ENCODE measurements at places on chromosomes 5 and 9.

DNA sequence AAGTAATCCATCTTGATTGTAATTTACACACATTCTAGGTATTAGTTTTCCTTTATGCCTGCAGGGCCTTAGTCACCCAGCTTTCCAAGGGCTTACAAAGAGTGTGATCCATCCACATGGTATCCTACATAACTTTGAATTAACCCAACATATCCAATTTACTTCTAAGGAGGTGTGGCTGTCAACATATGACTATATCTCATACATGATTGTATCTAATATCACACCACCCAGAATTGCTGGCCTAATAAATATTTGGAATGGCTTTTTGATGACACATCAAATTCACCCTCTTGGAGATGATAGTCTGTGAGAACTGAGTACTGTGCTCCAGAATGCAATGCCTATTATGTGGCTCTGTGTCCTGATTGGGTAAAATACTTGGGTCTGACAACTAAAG lies 363.3 kb upstream of the GRIN3A start:
- DNase-seq: no peak

DNA sequence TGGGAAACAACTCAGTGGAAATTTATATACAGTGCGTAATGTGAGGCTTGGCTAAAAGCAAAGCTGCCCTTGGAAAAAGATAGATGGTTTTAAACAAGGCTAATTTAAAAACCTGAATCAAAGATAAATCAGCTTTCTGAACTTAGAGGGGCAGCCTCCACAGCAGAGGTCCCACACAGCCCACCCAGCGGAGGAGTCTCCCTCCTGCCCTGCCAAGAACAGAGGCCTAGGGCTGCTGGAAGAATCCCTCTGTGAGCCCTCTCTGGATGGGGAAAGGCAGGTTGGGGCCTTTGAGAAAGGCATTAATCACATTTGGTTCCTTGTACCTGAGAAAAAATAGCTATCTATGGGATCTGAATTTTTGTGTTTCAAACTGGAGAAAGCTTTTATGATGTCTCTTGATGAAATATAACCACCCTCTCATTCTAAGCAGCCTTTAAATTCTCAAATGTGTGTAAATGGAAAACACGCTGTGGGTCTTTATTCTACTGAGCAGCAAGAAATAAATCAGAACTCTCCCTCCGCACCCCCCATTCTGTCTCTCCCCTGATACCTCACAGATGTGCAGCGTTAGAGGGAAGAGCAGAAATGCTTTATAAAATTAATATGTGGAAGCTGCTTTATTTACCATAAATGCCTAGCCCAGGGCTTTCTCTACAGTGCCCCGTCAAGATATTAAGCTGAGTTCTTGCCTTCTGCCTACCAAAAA lies 329.2 kb downstream of the EFNA5 start:
- no peak for DNase-seq

GRCh38 chr5:122091936-122092600 lies 14.0 kb upstream of the LOX start:
- no peak for DNase-seq

GRCh38 chr5:119583684-119584083 lies 45.7 kb upstream of the FAM170A start:
- no peak for DNase-seq

DNA sequence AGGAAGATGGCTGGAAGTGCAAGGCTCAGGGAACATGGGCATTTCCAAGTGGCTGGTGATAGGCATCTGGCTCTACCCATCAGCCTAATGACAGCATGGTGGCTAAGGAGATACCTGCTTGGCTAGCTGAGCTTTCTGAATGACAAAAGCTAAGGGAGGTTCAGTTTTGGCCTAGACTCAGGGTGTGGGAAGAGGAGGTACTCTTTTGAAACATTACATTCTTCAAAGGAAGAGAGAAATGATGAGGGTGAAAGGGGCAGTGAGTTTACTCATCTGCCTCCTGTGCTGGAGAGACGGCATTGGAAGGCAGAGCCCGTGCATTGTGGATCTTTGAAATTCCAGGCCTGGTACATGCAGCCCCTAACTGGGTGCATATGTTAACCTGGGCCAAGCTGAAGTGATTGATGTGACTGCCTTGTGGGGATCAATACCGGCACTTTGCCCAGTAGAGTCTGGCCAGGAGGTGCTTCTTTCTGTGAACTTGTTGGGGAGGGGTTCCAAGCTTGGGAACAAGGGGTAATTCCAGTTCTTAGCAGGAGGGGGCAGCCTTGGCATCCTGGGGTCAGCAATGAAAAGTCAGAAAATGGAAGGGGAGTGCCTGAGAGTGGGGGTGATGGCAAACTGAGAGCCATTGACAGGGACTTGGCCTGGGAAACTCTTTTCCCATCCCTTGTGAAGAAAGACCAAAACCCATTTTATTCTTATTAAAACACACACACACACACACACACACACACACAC lies 108.6 kb downstream of the ACER2 start:
- DNase-seq: no peak

DNA sequence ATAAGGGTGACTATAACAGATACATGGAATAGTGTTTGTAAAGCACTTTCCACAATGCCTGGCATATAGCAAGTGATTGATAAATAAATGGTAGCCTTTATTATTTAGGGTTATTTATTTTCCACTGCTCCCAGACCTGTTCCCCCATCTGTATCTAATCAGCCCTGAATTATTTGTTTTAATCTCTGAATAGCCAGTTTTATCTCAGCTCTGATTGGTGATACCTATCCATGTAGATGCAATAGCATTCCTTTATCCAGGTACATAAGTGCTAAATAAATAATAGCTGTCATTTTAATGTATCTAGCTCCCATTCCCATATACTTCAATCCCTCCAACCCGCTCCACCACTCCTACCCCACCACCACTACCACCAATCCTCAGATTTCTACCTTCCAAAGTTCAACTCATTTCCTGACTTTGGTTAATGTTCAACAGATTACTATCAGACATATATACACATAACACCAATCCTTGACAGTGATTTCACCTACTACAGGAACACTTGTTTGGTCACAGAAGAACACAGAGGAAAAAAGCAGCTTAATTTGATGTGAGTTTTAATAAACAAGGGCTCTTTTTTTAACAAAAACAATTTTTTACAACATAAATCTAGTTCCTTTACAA lies 14.0 kb downstream of the PRKAA1 start:
- DNase-seq: no peak

DNA sequence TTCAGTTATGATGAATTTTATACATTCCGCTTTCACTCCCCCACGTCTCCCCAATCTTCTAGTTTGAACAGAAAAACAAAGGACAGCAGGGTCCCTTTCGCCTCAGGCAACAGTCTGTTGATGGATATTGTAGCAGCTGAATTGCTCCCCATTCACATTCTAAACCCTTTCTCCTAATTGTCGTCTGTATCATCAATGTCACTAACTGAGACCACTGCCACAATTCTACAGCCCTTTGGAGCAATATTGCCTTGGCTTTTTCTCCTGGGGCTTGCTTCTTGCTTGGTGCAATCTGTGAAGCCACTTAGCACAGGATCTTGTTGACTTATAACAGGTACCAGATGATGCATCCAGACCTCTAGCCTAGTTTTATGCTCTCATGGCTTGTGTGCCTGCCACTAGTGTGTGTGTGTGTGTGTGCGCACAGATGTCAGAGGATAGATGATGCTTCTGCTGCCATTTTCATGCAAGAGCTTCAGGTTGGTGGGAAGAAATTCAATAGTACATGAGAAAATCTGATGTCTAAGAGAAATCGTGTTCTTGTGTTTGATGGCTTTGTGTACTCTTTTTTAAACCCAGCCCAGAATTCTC lies 195.2 kb upstream of the ISL1 start:
- DNase-seq: no peak

DNA sequence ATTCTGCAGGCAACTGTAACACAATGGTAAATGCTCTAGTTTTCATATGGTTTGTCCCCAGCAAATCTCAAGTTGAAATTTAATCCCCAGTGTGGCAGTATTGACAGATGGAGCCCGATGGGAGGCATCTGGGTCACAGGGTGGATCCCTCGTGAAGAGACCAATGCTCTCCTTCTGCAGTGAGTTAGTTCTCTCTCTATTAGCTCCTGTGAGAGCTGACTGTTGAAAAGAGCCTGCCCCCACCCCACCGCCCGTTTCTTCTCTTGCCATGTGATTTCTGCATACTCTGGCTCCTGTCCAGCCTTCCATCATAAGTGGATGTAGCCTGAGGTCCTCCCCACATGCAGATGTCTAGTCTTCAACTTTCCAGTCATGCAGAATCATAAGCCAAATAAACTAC lies 27.0 kb downstream of the IARS1 start:
- DNase-seq: no peak

GRCh38 chr5:40841068-40841805 lies at the start of gene CARD6:
Gene CARD6 (plus strand): TSS chr5:40841367. CDS start chr5:40841383, 16 bp downstream.
- no peak for DNase-seq

DNA sequence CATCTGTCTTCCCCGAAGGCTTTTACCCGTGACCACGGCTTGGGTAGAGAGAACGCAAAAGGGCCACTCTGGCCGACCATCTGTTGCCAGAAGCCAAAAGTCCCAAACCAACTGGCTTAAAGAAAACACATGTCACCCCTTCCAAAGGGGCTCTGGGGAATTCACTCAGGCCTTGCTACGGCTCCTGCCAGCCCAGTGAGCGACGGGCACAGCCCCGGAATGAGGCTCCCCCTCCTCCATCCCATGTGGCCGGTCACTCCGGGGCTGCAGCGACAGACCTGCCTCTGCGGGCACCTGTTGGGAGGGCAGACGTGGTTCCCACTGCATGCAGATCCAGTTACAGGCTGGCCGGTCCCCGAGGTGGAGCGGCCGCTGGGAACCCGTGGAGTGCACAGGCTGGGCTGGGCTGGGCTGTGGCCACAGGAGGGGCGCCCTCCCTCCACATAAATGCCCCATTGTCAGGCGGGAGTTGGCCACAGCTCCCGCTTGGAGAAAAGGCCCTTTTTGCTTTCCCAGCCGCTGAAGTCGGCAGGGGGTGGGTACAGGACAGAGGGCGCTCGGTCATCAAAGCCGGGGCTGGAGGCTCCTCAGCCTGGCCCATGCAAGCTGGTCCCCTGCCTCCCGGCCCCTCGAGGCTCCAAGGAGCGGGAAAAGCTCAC lies 19.9 kb downstream of the NOTCH1 start:
- DNase-seq: no peak

DNA sequence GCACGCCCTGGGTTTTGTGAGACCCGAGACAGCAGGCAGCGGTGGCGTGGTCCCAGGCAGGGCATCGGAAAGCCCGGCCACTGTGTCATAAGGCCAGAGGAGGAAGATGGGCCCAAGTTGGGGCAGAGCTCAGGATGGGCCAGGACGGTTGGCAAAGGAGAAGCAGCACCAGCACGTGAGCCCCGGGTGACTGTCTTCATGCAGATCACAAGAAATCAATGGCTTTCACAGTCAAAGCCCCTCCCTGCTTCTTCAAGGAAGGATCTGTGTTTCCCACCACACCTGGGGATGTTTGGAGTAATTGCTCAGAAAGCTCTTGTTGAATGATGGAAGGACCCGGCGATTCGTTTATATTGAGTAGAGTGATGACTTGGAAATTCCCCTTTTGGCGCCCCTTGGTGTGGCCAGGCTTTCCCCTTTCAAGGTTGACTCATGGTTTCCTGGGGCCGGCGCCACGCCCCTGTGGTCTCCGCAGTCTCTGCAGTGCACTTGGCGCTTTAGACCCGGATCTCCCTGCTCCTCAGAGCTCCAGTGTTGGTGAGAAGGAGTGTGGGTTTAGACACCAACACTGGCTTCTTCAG lies 52.1 kb downstream of the IL31RA start:
- no peak for DNase-seq

- no peak for DNase-seq
These were observed 51.2 kb downstream of the ADAMTS19 start for GRCh38 chr5:129511291-129511690.

GRCh38 chr5:129978270-129978669 lies 74.0 kb downstream of the CHSY3 start:
- no peak for DNase-seq

DNA sequence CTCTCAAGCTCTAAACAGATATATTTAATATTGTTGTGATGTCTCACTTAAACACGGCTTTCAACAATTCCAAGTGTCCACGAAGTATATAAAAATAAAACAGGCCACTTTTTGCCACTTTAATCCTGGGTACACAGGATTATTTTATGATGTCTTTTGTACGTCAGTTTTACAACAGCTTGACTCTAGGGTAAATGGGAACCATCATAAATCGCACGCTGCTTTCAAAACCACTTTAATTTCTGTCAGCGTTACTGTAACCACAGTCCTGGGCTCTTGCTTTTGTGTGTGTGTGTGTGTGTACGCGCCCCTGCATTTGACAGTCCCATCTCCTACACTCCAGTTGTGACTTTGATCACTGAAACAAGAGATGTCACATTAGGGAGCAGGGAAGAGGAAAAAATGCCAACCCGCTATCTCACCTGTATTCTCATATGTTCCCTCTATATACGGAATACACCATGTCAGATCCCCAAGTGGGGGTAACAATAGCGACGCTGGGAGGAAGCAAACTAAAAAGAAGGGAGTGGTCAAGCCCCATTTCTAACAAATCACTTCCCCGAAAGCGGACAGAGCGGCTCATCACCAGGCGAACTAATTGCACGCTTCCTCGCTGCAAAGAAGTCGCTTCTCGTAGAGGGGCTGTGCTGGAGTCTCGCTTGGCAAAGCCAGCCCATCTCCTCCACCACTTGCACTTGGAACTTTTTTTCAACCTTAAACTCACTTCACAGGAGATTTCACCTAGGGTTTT lies 1.2 kb downstream of the BNC2 start:
- DNase-seq: no peak

GRCh38 chr9:132645306-132645705 lies 24.5 kb downstream of the DDX31 start:
- DNase-seq: no peak

DNA sequence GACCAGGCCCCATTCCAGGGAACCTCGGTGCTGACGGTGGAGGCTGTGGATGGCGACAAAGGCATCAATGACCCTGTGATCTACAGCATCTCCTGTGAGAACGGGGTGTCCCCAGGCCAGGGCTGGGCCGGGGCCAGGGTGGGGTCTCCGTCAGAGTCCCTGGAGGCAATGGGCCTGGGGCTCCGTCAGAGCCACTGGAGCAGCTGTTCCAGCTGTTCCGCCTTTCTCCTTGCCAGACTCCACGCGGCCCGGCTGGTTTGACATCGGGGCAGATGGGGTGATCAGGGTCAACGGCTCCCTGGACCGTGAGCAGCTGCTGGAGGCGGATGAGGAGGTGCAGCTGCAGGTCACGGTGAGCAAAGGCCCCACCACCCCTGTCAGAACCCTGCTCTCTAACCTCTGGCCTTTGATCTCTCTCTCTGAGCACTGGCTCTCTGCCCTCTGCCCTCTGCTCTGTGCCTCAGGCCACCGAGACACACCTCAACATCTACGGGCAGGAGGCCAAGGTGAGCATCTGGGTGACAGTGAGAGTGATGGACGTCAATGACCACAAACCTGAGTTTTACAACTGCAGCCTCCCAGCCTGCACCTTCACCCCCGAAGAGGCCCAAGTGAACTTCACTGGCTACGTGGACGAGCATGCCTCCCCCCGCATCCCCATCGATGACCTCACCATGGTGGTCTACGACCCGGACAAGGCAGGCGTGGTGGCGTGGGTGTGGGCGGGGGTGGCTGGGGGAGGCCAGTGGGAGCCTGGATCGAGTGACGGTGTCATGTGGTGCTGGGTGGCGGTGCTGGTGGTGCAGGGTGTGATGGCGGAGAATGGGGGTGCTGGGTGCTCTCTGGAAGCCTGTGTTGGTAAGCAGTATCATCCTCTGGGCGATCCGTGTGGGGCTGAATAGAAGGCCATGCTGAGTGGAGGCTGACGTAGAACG lies 26.6 kb downstream of the CDHR2 start:
- no peak for DNase-seq

- DNase-seq: peak; percentile 5
These were observed 40.3 kb downstream of the ADAM19 start for GRCh38 chr5:157535042-157535865.

- no peak for DNase-seq
These were observed 64.3 kb upstream of the PTCH1 start for GRCh38 chr9:95580812-95581761.

GRCh38 chr9:136860933-136861873 lies 4.9 kb downstream of the EDF1 start:
- no peak for DNase-seq

Measured in esophagus squamous epithelium (tissue), 5 donors.